RKO (cell line): ENCODE measurements at places on chromosomes 2 and 18.

- no peak for DNase-seq
Measured at GRCh38 chr2:46841621-46842020, 74.0 kb downstream of the MCFD2 start.

DNA sequence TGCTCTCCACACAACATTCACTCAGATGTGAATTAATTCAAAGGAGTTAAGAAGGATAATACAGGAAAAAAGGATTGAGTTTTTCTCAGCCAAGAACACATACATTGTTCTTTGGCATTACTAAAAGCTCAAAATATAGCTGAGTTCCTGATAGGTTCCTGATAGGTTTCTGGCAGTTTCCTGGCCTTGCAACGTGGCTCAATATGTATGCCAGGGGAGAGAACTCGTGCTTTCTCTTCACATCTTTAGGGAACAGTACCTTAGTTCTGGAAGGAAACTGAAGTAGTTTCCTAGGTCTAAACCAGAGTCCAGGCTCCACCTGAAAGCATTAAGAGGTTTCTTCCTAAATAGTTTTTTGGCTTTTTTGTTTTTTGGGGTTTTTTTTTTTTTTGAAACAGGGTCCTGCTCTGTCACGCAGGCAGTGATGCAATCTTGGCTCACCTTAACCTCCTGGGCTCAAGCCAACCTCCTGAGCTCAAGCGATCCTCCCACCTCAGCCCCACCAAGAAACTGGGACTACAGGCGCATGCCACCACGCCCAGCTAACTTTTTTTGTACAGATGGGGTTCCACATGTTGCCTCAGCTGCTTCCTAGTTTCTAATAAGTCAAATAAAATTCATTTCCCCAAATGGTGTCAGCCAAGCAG lies 42.8 kb downstream of the ESCO1 start:
- DNase-seq = no peak

- peak; percentile 60 for DNase-seq
Measured at GRCh38 chr2:237818066-237818473, 19.5 kb downstream of the RBM44 start.

GRCh38 chr2:238097201-238097987 lies 2.7 kb upstream of the ESPNL start:
- no peak for DNase-seq

DNA sequence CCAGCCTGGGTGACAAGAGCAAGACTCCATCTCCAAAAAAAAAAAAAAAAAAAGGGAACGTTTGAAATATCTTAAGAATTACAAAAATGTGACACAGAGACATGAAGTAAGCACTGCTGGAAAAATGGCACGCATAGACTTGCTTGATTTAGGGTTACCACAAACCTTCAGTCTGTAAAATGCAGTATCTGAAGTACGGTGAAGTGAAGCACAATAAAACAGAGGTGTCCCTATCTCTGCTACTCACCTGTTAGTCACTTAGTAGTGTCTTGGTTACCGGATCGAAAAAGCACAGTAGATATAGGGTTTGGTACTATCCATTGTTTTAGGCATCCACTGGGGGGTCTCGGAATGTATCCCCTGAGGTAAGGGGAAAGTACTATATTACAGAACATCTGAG lies 11.6 kb upstream of the GREB1L start:
- DNase-seq = no peak

GRCh38 chr2:198698230-198698629 lies 759.5 kb downstream of the SATB2 start:
- no peak for DNase-seq

DNA sequence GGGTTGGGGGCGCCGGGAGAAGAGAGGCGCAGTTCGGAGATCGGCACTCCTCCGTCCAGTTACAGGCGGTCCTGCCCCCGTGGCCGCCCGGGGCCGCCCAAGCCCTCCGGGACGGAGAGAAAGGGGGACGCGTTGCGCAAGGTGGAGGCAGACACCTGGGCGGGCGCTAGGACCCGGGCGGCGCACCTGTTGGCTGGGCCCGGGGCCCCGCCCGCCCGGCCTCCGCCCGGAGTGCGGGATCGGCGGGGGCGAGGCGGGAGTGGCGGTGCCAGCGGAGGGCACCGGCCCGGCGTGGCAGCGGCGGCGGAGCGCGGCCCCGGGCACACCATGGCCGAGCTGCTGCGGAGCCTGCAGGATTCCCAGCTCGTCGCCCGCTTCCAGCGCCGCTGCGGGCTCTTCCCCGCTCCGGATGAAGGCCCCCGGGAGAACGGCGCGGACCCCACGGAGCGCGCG lies at the start of gene SGPP2:
Gene SGPP2 (plus strand): TSS at position 268 of the 453 bp plus-strand sequence. CDS start 60 bp downstream, at position 328.
- no peak for DNase-seq

- no peak for DNase-seq
Measured at GRCh38 chr2:174859563-174860169, 95.4 kb upstream of the CHRNA1 start.
